ENCODE measurements at places on chromosomes 2 and 18.

DNA sequence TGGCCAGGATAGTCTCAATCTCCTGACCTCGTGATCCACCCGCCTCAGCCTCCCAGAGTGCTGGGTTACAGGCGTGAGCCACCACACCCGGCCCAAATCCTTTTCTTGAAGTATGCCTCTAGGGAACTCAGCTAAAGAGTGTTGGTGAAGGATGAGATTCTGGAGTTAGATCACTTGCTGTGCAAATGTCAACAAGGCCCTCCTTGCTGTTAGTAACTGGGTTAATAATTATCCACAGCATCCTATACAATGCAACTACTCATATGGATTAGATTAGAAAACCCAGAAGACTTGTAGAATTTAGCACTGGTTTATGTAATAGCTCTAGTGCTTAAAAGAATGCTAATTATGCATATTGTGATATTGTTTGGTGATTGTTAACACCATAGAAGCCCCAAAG, 310.8 kb upstream of the TFPI start:
- no peak for DNase-seq

DNA sequence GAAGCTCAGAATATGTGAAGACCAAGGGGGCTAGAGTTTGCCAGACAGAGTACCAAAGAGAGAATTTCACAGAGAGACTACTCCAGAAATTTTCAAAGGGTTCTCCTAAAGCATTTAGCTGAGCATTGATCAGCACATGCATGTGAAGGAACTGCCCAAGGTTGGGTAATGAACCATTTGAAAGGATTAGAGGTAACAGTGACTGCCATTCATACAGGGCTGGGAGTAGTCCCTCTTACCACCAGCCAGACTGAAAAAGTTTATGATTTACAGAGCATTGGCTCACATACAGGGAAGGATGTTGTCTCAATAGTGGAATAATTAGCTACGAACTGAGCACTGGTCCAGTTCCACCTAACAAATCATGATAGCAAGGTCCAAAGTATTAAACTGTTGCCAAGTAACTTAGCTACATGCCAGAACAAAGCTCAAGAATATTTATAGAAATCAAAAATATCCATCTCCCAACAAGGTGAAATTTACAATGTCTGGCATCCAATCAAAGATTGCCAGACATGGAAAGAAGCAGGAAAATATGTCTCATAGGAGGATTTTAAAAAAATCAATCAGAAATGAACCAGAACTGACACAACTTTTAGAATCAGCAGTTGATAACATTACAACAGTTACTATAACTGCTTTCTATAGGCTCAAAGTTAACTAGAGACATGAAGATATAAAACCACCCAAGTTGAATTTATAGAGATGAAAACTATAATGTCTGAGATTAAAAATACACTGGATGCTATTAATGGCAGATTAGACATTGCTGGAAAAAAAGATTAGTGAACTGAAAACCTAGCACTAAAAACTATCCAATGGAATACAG, 25.7 kb upstream of the RNF103 start:
- DNase-seq: no peak

- no peak for DNase-seq
Observed at GRCh38 chr2:108079736-108080135, 93.4 kb downstream of the SLC5A7 start.

DNA sequence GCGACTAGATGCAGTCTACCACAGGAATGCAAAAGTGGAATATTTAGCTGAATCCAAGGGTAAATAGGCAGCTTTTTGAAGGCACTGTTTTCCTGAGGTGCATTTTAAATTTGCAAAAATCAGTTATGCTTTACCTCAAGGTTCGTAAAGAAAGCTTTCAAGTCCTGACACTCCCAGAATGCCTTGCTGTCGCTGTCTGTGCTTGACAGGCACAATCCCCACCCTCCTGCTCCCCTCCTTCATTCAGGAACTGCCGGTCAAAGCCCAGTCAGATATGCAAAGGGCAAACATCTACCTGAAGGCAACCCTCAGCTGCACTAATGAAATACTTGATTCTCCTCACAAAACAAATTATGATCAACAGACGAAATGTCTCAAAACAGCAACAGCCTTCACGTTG, 97.4 kb upstream of the DDX18 start:
- no peak for DNase-seq

DNA sequence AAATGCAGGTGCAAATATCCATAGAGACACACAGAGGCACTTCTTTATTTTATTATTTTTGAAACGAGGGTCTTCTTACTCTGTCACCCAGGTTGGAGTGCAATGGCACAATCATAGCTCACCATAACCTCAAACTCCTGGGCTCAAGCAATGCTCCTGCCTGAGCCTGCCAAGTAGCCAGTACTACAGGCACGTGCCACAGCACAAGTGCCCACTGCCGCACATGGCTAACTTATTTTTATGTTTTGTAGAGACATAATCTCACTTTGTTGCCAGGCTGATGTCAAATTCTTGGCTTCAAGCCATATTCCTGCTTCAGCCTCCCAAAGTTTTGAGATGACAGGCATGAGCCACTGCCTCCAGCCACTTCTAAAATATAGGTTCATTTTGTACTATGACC, 537.6 kb downstream of the THSD7B start:
- DNase-seq: no peak

DNA sequence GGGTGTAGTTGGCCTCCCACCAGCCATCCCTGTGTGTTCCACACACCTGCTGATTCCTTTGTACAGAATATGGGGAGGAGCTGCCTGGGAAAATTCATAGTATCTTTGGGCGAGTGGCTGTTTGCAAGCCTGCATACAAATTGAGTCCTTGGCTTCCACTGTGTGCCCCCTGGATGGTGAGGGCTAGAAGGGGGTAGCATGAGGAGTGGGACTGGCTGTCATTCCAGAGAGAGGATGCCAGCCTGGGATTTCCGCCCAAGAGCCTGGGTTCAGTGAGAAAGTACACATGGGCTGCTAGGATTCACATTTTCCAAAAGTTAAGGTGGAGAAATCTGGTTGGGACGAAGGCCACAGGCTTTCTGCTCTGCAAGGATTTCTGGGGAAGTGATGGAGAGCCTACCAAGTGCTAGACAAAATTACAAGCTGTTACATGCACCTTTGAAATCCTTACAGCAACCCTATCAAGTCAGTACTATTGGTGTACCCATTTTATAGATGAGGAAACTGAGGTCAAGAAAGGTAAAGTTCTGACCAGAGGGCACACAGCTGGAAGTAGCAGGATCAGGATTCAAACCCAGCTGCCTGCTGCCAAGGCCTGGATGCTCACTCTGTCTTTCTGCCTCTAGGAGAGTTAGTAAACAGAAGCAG, 606 bp upstream of the TOGARAM2 start:
- DNase-seq: no peak
